H1 (cell line): ENCODE measurements at places on chromosomes 11 and 22. TPM values are rescaled to one million over a fixed set of nuclear protein-coding genes. Genes with fewer than 3 reads are reported as not detected.

DNA sequence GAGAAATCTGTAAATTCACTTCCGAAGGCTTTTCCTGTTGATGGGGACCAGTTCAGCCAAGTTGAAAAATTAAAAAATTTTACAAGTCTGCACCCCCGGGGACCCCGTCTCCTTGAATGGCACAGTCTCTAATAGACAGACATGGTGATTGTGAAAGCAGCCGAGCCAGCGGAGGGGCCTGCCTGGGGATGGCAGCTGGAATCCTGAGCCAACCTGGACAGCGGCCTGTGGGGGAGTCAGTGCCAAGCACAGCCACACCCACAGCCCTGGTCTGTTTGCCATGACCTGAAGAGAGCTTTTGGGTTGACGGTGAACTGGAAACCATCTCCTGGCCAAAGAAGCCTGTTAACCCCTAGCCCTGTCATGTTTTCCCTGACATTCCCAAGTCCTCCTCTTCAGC is 64.7 kb downstream of the PARVG start:
- DNase-seq = peak; percentile 37

The OR51E2 gene
- total RNA-seq = not detected in 2 replicates

The FAM180B gene
- total RNA-seq = not detected in 2 replicates

DNA sequence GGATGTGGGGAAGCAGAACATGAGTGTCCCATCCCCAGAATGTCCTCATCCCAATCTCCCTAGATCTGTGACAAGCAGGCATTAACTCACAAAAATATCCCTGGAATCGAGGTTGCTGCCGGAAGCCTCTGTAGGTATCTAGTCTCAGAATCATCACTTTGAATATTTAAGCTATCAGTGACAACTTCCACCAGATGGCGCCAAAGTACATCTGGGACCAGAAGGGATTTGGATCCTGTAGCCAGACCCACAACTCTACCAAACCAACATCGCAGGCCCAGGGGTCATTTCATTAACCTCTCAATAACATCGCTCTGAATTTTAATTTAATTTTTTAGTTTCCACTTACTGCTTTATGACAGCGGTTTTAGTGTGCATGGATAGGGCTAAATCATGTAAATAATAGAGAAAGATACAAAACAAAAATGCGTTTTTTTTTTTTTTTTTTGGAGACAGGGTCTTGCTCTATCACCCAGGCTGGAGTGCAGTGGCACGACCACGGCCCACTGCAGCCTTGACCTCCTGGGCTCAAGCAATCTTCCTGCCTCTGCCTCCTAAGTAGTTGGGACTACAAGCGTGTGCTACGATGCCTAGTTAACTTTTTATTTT is 1.1 kb upstream of the EXT2 start:
- no peak for DNase-seq
